ENCODE measurements at places on chromosomes 6 and 20. TPM values are rescaled to one million over a fixed set of nuclear protein-coding genes. Genes with fewer than 3 reads are reported as not detected.

DNA sequence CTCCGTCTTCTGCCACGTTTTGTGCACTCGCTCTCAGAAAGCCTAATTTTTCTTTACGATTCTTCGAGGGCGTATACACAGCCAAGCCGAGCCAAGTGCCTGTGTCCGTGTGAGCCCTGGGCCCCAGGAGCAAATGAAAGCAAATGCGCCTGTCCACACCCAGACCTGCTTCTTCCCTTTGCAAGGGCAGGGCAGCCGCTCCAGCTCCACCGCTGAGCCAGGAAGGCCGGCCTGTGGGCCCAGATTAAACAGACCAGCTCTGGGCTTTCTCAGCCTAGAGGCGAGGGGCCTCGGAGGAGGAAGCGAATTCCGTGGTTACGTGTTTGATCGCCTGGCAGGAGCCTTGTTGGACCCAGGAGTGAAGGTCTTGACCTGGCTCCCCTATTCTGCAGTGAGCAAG lies 184.6 kb downstream of the SMOC2 start:
- no peak overlapping the region for H3K4me3 ChIP-seq
- H3K36me3 ChIP-seq: peaks cover 7% of the 10 kb centered on the region
- no peaks in the 10 kb centered on the region for H3K4me1 ChIP-seq
- no peak for DNase-seq
- no peaks in the 10 kb centered on the region for H3K27me3 ChIP-seq
- no peak overlapping the region for H3K27ac ChIP-seq

- H3K27me3 ChIP-seq: no peaks in the 10 kb centered on the region
- H3K27ac ChIP-seq: no peak overlapping the region
- peak; percentile 10 for DNase-seq
- H3K4me3 ChIP-seq: peak overlapping the region; percentile 88
- peaks cover 6% of the 10 kb centered on the region for H3K36me3 ChIP-seq
These were observed 883 bp upstream of the DBNDD2 start for GRCh38 chr20:45407067-45407745.

DNA sequence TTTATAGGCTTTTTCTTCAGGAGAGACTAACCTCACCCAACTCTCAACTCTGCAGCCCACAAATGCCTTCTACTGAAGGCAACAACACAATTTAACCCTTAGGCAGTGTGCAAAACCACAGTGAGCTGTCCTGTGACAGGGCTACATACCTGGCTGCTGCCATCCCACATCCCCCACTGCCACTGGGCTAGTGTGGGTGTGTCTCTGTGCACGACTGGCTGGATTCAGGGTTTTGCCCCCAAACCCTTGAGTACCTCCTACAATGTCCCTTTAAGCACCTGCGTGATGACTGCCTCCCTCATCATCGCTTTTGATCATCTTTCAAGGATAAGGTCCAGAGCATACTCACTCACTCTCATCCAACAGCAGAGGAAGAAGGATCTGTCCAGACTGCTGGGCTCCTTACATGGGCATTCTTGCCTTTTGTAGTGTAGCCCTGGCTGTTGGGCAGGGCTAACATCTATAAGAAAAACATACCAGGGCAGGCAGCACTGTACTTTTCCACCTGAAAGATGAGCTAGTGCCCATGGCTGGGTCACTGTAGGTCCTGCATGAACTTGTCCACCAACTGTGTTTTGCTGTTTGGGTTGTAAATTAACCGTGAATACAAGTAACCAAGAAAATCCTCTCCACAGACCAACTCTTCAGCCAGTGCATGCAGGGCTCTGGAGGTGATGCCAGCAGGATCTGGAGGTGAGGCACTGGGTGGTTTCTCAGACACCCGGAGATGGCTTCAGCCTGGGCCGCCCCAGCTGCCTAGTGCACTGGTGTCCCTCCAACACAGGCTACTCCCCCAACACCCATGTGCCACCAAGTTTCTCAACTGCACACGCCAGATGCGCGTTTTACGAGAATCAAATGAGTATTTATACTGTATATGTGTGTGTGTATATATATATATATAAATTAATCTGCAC lies 45.2 kb downstream of the PLCG1 start:
- H3K4me3 ChIP-seq: no peak overlapping the region
- H3K4me1 ChIP-seq: peaks cover 10% of the 10 kb centered on the region
- DNase-seq: no peak
- peak overlapping the region; percentile 86 for H3K27ac ChIP-seq

DNA sequence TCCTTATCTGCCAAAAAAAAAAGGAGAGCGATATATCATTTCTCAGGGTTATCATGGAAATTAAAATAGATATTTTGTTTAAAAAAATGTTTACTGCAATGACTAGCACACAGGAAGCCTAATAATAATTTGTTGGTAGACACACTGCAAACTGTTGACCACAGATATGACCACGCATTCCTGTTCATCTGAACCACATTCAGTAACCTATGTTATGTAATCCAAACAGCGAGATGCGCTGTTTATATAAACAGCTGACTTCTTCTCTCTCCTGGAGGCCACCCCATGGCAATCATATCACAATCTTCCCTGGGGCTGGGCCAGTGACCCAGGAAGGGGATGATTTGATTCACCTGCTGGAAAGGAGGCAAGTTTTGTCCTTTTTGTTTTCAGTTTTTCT lies 129.3 kb upstream of the UST start:
- no peak for DNase-seq
- H3K4me3 ChIP-seq: no peak overlapping the region
- no peaks in the 10 kb centered on the region for H3K36me3 ChIP-seq
- no peak overlapping the region for H3K27ac ChIP-seq
- H3K27me3 ChIP-seq: peaks cover 26% of the 10 kb centered on the region

DNA sequence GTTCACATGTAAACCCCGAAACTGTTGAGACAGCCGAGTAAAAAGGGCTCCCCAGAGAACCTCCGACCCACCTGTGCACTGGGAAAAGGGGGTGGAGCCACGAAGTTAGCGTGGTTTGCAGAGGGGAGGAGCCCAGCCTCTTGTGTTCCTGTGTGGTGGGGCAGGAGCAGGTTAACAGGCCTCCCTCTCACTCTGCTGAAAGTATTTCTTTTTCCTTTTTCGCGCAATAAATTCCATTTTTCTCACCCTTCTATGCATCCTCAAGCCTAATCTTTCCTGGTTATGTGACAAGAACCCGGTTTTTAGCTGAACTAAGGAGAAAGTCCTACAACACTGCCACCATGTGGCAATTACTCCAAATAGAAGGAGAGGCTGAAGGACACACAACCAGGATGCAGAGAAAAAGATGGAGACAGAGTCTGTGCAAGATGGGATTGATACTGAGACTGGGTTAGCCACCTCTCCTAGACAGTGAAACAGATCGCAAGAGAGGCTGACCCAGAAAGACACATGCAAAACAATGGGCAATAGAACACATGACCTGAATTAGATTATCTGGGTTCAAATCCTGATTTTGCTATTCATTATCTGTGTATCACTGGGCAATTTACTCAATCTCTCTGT lies 168.7 kb upstream of the PRSS16 start:
- peak; percentile 42 for DNase-seq
- no peak overlapping the region for H3K27ac ChIP-seq
- H3K36me3 ChIP-seq: no peaks in the 10 kb centered on the region
- H3K4me3 ChIP-seq: peak overlapping the region; percentile 80
- peaks cover 10% of the 10 kb centered on the region for H3K4me1 ChIP-seq

DNA sequence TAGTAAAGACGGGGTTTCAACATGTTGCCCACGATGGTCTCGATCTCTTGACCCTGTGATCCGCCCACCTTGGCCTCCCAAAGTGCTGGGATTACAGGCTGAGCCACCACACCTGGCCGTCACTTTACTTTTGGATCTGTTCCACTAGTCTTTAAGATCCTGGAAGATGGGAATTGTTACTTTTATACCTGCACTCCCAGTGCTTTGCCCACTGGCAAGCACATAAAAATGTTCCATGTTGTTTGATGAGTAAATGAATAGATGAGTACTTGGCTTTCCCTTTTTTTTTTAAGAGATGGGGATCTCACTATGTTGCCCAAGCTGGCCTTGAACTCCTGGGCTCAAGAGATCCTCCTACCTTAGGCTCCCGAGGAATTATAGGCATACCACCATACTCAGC lies 84.8 kb upstream of the SASH1 start:
- no peak overlapping the region for H3K4me3 ChIP-seq
- peaks cover 18% of the 10 kb centered on the region for H3K27me3 ChIP-seq
- H3K36me3 ChIP-seq: no peaks in the 10 kb centered on the region

- H3K27ac ChIP-seq: peak overlapping the region; percentile 84
- H3K36me3 ChIP-seq: no peaks in the 10 kb centered on the region
- H3K4me1 ChIP-seq: peaks cover 76% of the 10 kb centered on the region
- H3K4me3 ChIP-seq: peak overlapping the region; percentile 84
These were observed 2.4 kb upstream of the MICB start for GRCh38 chr6:31495580-31495979.

- H3K4me1 ChIP-seq: no peaks in the 10 kb centered on the region
- H3K27ac ChIP-seq: no peak overlapping the region
- no peak overlapping the region for H3K4me3 ChIP-seq
- H3K27me3 ChIP-seq: peaks cover 38% of the 10 kb centered on the region
These were observed 7.8 kb downstream of the KCNG1 start for GRCh38 chr20:51014797-51015722.

DNA sequence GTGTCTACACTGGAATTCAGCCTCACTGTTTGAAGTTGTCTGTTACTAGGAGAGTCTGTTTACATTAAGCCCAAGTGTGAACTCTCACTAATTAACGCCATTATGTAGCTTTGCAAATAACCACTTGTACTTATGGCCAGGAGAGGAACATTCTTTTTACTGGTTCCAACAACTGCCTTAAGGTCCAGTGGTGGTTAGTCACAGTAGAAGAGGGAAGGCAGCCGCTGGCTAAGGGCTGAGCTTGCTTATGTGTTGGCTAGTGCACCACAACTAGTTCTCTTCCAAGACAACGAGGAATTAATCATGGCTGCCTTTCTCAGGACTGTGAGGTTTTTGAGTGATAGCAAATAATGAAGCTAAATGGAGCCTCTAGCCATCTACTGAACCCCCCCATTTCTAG lies 14.9 kb upstream of the SLC22A23 start:
- H3K4me1 ChIP-seq: no peaks in the 10 kb centered on the region
- no peak overlapping the region for H3K27ac ChIP-seq
- no peak overlapping the region for H3K4me3 ChIP-seq
- H3K27me3 ChIP-seq: no peaks in the 10 kb centered on the region
- DNase-seq: no peak

GRCh38 chr6:128725271-128726233 lies 157.4 kb upstream of the LAMA2 start:
- peak; percentile 13 for DNase-seq
- no peak overlapping the region for H3K4me3 ChIP-seq
- no peak overlapping the region for H3K27ac ChIP-seq
- no peaks in the 10 kb centered on the region for H3K36me3 ChIP-seq
- H3K27me3 ChIP-seq: peaks cover 40% of the 10 kb centered on the region

Gene MACROD2
- total RNA-seq: not detected

Gene LY6G5C
- total RNA-seq: 2.3 TPM

Gene PPP1R3G
- 0.05 TPM for total RNA-seq

Gene TRIM31
- 0.12 TPM for total RNA-seq

Gene CDSN
- not detected for total RNA-seq

Gene SIRPB1
- 0.91 TPM for total RNA-seq

Gene MYBL2
- total RNA-seq: 76.9 TPM
